ENCODE measurements at places on chromosomes 5 and 9. TPM values are rescaled to one million over a fixed set of nuclear protein-coding genes. Genes with fewer than 3 reads are reported as not detected.

GRCh38 chr9:22308177-22308576 is 138.4 kb upstream of the DMRTA1 start:
- H3K27me3 ChIP-seq = no peaks in the 10 kb centered on the region
- H3K4me3 ChIP-seq = no peak overlapping the region
- no peak overlapping the region for H3K27ac ChIP-seq

Gene SPACA9
- 25.1 TPM for total RNA-seq

Gene ZNF483
- 5.7 TPM for total RNA-seq

Gene NRG2
- 2.7 TPM for total RNA-seq

- no peaks in the 10 kb centered on the region for H3K36me3 ChIP-seq
- H3K27me3 ChIP-seq = no peaks in the 10 kb centered on the region
- H3K4me1 ChIP-seq = no peaks in the 10 kb centered on the region
- no peak for DNase-seq
- H3K4me3 ChIP-seq = no peak overlapping the region
Observed at GRCh38 chr5:41858890-41859289, 11.3 kb downstream of the OXCT1 start.

DNA sequence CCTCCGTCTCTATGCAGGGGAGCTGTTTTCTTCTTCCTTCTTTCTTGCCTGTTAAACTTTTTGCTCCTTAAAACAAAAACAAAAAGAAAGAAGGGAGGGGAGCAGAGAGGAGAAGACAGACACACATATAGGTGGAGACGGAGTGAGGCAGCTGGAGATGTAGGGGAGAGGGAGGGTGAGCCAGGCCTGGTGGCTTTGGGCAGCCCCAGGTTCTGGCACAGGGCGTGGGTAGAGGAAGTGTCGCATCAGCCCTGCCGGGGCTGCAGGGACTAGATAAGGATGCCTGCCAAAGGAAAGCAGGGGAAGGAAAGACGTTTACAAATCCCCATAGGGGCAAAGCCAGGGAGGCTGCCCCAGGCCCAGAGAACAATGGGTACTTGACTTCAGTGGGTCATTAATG is 38.7 kb upstream of the PTGS1 start:
- H3K4me3 ChIP-seq = no peak overlapping the region
- H3K27ac ChIP-seq = peak overlapping the region; percentile 19
- no peaks in the 10 kb centered on the region for H3K36me3 ChIP-seq
- no peaks in the 10 kb centered on the region for H3K27me3 ChIP-seq
- H3K4me1 ChIP-seq = no peaks in the 10 kb centered on the region
- DNase-seq = peak; percentile 41

DNA sequence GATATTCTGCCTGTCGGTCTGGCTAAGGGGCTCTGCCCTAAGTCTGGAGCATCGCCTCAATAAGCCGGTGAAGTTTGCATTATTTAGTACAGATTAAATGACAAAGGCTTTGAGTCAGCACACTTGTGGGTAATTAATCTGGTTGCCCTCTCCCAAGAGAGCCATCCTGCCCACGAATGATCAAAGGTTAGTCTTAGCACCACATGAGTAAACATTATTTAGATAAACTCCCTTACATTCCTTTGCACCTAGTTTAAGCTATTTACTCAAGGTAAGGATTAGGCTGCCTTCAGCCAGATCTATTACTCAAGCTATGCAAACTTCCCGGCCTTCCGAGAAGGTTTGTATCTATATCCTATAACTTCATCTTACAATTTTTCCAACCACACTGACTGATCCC is 572.1 kb downstream of the CHSY3 start:
- no peak for DNase-seq
- H3K36me3 ChIP-seq = no peaks in the 10 kb centered on the region
- H3K4me3 ChIP-seq = no peak overlapping the region
- H3K27ac ChIP-seq = no peak overlapping the region
- no peaks in the 10 kb centered on the region for H3K27me3 ChIP-seq
- H3K4me1 ChIP-seq = no peaks in the 10 kb centered on the region

Gene PCDHGA11
- total RNA-seq = 16.8 TPM

GRCh38 chr9:35664531-35665470 is at the start of gene ARHGEF39:
Gene ARHGEF39 (minus strand): TSS chr9:35665195. CDS start chr9:35665169, 26 bp downstream.
- peak; percentile 96 for DNase-seq
- peak within 1 kb of the TSS; percentile 66 for H3K27ac ChIP-seq
- H3K4me1 ChIP-seq = peaks cover 44% of the 10 kb centered on the region
- peaks cover 26% of the 10 kb centered on the region for H3K36me3 ChIP-seq
- H3K4me3 ChIP-seq = peak within 1 kb of the TSS; percentile 57
- no peaks in the 10 kb centered on the region for H3K27me3 ChIP-seq

Gene PCDH12
- 14.3 TPM for total RNA-seq

Gene NTRK2
- 0.30 TPM for total RNA-seq

DNA sequence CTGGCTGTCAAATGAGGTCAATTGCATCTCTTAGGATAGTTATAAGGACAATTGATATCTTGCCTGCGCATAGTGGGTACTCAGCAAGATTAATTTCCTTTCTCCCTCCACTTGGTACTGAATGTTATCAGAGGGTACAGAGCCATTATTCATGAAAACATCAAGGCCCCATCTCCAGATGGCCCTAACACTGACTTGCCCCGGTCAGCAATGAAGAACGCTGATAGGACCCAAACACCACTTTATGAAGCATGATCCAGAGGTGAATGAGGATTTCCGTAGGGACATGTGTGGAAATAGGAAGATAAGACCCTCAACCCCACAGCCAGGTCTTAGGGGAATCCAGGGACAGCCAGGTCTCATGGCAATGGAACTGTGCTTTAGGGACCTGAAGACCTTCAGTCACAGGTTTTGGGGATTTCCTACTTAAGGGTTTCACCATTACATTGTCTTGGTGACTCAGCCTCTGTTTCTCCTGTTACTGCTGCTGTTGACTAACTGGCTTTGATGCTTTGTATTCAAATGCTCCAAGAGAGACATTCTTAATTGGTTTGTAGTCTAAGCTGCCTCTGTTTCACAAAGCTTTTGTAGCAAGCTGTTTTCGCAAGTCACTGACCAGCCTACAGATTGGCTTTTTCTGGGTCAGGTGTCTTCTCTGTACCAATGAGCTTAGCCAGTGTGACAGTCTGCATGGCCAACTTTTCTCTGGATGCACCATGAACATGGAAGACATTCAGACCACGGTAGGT is 35.3 kb upstream of the IQGAP2 start:
- no peaks in the 10 kb centered on the region for H3K4me1 ChIP-seq
- H3K27me3 ChIP-seq = no peaks in the 10 kb centered on the region
- H3K36me3 ChIP-seq = no peaks in the 10 kb centered on the region
- DNase-seq = no peak
- no peak overlapping the region for H3K27ac ChIP-seq

GRCh38 chr9:120156376-120156775 is 423.6 kb downstream of the CDK5RAP2 start:
- H3K27ac ChIP-seq = no peak overlapping the region
- H3K36me3 ChIP-seq = no peaks in the 10 kb centered on the region
- H3K4me3 ChIP-seq = no peak overlapping the region
- no peaks in the 10 kb centered on the region for H3K4me1 ChIP-seq

DNA sequence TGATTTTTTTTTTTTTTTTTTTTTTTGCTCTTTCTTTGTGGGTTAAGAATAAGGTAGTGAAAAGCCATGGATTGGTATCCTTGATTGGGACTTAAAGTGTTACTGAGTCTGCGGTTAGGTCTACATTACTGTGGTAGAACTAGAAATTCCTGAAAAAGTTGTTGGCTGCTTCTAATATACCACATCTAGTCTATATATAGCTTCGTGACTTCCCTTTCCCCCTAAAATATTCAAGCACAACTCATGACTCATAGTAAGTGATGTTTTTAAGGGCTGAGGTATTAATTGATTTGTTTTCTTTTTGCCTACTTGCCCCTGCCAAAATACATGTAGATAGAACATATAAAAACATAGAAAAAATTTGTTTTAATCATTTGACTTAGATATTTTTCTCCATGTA is 247.6 kb downstream of the TMEM232 start:
- no peaks in the 10 kb centered on the region for H3K36me3 ChIP-seq
- DNase-seq = no peak
- H3K27ac ChIP-seq = no peak overlapping the region
- H3K4me3 ChIP-seq = no peak overlapping the region

DNA sequence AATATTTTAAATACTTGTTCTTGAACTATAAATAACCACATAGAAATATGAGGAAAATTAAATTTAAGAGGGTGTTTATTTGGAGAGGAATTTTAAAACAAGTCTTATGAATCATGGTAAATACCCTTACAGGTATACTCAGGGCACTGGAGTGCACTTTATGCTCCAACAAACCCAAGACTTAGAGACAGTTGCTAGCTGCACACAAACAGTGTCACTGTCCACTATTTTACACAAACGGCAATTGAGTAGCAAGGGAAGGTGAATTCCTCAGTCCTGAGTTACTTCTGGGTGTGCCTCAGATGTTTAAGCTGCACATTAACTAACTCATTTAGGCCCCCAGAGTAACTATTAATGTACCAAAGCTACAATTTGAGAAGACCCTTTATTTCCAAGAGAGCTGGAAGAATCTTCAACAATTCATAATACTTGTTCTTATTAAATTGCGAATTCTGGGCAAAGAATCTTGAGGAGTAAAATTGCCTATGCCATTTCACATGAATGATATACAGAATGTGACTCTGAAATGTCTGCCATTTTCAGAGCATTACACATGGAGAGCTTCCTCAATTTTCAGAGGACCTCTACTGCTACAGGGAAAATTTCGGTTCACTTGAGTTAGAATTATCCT is 371.2 kb downstream of the PDE4D start:
- H3K27ac ChIP-seq = no peak overlapping the region
- H3K27me3 ChIP-seq = no peaks in the 10 kb centered on the region
- H3K4me3 ChIP-seq = no peak overlapping the region
- peaks cover 7% of the 10 kb centered on the region for H3K4me1 ChIP-seq
